ENCODE measurements at places on chromosomes 3 and 15.

DNA sequence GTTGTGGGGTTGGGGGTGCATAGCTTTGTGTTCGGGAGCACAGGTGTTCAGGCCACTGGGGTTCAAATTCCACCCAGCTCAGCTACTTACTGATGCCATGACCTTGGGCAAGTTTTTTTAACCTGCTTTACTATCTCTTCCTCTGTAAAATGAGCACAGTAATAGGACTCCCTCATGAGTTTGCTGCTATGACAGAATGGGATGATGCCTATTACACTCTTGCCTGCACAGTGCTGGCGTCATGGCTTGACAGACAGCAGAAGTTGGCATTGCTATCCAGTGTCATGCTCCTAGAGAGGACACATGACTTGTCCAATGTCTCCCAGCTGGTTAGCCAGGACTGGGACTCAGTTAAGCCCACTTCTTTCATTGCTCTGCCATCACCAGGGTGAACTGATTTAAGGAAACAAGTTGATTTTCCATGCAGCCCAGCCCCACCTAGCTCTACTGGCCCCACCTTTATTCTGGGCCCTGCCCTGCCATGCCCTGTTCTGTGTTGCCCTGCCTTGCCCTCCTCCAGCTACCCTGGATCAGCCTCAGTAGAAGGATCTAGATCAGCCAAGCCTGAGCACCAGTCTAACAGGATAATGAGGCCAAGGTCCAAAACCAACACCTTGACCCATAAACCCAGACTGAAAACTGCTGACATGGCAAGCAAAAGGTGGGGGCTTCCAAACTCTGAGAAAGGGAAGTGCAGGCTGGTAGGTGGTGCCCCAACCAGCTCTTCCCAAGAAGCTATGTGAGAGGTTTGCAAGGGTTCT is 155.8 kb upstream of the ATP11B start:
- no peak for DNase-seq

DNA sequence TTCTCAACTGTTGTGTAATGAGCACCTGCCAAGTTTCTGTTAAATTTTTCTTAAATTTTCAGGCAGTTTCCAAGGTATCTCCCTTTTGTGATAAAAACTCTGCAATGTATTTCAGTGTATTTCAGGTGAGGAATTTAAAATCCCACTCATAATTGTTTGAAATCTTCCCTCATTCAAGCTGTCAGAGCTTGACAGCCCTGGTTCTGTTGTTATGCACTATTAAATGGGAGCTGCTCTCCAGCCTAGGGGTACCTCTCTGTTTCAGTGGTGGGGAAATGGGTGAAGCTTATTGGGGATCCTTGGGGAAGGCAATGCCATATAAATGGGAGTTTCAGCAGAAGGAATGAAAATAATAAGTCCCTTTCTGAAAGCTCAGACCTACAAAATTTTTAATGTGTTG is 178.0 kb upstream of the TMCO5A start:
- DNase-seq: no peak

GRCh38 chr3:6549296-6549695 is 311.6 kb upstream of the GRM7 start:
- DNase-seq: no peak

DNA sequence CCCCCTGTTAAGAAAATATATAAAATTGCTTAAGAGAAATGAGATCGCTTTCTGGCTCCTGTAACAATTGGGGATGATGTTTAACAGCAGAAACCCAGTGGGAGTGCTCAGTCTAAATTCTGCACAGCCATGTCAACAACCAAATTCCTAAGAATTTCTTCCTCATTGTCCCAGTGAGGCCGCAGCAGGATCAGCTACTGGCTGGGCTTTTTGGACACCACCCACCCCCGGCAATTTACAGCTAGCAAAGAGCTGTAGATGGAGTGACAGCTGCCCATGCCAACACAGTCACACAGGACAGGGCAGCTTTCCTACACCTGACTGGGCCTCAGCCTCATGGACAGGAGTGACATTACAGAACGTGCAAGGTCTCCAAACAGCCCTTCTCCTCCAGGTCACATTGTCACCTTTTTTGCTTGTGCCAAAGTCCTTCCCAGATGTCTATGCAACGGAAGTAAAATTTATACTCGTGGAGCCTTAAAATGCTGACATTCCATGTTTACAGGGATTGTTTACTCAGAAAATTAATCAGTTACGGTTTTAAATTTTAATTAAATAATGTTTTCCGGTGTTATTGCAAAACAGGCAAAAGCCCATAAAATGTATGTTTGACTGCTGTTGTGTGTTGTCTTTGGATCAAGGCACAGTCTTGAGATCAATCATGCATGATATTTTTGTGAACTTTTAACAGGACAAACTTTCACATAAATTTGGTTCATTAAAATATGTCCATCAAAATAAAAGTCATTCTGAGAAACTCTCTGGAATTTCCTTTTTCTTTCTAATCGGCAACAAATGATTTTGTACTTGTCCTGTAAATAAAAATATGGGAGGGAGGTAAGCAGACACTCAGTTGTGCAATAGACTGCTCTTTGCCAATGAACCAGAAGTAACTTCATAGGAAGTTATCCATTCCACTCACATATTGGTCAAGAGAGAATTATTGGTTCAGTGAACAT is 943.2 kb downstream of the MCTP2 start:
- no peak for DNase-seq

GRCh38 chr3:185176750-185177359 is 24.0 kb upstream of the C3orf70 start:
- no peak for DNase-seq

DNA sequence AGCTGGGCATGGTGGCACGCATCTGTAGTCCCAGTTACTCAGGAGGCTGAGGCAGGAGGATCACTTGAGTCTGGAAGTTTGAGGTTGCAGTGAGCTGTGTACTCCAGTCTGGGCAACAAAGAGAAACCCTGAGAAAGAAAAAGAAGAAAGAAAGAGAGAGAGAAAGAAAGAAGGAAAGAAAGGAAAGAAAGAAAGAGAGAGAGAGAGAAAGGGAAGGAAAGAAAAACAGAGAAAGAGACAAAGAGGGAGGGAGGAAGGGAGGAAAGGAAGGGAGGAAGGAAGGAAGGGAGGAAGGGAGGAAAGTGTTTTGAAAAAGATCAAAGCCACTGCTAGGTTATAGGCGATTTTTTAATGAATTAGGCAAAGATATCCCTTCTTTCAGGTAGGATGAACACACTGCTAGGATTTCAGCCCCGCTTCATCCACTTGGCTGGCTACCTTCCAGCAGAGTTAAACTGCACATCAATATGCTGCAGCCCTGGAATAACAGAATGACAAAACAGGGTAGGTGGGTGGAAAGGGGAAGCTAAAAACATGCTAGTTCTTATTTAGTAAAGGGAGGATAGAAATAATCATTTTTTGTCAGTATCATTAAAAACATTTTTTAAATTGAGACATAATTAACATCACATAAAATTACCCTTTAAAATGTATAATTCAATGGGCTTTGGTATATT is 12.8 kb upstream of the PPARG start:
- DNase-seq: no peak

GRCh38 chr15:78208887-78209645 is 25.3 kb downstream of the ACSBG1 start:
- no peak for DNase-seq

DNA sequence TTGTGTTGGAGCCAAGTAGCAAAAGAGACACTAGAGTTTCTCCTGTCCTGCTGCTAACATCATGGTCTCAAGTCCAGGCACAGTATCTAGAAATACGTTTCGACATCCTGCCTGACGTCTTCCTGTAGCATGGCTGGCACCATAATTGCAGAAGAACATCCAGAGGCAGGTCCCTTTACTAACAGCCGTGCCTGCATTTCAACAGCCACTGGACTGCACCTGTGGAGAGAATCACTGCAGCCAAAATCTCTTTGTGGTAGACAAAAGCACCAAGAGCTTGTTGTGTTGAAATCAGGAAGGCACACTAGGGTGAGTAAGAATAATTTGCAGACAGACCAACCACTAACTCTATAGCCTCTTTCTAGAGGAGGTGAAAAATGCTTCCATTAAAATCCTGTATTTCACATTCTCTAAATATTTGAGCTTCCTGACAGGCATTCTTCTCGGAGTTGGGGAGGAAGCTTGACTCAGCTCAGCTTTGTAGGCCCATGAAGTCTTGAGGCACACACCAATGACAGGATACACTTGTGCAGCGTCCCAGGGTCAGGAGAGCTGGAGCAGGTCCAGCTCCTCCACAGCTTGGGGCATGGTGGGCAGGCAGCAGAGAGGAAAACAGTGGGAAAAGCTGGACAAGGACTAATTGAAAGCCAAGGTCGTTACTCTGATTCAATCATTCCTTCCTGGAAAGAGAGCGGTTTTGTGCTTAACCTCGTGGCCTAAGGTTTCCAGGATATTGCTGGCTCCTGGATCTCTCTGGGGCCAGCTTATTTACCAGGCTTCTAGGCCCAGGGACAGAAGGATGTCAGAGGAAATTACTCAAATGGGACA is 244.9 kb downstream of the FAM43A start:
- DNase-seq: no peak

Data from CD4-positive, alpha-beta T cell (primary cell).